ENCODE measurements at places on chromosomes 5 and 9.

GRCh38 chr5:140372971-140373487, 13.0 kb downstream of the SLC4A9 start:
- peak; percentile 52 for DNase-seq

GRCh38 chr9:135184181-135185053, 96.9 kb downstream of the OLFM1 start:
- no peak for DNase-seq

DNA sequence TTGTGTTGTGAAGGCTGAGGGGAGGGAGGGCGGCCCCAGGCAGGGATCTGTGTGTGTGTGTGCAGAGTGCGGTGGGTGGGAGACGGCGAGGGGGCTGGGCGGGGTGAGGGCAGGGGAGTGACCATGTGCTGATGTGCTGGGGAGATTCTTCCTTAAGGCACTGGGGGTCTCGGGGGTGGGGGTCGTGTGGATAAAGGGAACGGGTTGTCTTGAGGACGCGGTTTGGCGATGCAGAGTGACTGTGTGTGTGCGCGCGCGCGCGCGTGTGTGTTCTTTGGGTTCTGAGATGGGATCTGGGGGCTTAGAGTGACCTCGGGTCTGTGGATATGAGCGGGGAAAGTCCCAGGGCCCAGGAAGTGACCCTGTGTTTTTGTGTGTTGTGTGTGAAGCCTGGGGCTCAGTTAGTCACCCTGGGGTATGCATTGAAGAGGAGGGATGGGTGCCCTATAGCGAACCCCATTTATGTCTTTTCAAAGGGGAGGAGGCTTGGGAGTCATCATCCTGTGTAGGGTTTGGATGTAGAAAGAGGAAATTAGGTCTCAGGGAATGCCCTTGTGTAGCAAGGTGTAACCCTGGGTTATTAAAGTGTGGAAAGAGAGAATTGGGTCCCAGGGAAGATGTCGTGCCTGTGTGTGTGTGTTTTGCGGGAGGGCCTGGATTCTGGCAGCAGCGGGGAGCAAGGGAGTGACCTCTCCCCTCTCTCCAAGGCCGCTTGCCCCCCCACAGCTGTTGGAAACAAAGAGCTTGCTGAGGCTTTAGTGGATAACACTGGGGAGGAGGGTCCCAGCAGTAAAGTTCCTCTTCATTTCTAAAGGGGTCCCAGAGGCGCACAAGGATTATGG, 1.4 kb downstream of the TMEFF1 start:
- no peak for DNase-seq

- DNase-seq = peak; percentile 59
These were observed 4.4 kb upstream of the IL3 start for GRCh38 chr5:132055808-132056609.

GRCh38 chr5:143471666-143472464, 68.4 kb upstream of the NR3C1 start:
- no peak for DNase-seq

All from stimulated activated naive CD8-positive, alpha-beta T cell treated with anti-CD3 and anti-CD28 coated beads, Interleukin-15, Interleukin-2, amounts not matched to agents 100 U/mL and 50 U/mL, for 24 hours (primary cell).